ENCODE measurements at places on chromosomes 1 and 21. TPM values are rescaled to one million over a fixed set of nuclear protein-coding genes. Genes with fewer than 3 reads are reported as not detected.

GRCh38 chr21:43957128-43957571 lies 55.0 kb upstream of the TRAPPC10 start:
- DNase-seq, result no peak

- no peak for DNase-seq
Measured at GRCh38 chr1:91673613-91674012, 173.0 kb downstream of the CDC7 start.

The DMBX1 gene
- total RNA-seq, result not detected

The CELA3A gene
- total RNA-seq, result not detected

GRCh38 chr1:166233750-166234366 lies 67.1 kb upstream of the FAM78B start:
- no peak for DNase-seq

DNA sequence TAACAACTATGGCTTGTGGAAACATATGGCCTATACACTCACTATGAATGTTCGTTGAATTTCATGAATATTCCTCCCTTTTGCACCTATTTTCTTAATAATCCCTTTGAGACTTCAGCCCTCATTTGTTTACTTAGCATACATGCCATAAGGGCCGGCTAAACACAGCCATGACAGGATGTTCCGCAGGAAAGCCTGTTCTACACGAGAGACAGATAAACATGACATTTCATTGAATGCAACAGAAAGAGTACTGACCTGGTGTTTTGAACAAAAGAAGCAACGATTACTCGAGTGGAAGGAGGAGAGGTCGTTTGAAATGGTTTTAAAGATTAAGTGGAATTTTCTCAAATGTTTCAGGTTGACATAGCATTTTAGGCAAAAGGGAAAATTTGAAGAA lies 459.5 kb upstream of the CXADR start:
- DNase-seq, result no peak

The NT5C1A gene
- 1.8 TPM for total RNA-seq

DNA sequence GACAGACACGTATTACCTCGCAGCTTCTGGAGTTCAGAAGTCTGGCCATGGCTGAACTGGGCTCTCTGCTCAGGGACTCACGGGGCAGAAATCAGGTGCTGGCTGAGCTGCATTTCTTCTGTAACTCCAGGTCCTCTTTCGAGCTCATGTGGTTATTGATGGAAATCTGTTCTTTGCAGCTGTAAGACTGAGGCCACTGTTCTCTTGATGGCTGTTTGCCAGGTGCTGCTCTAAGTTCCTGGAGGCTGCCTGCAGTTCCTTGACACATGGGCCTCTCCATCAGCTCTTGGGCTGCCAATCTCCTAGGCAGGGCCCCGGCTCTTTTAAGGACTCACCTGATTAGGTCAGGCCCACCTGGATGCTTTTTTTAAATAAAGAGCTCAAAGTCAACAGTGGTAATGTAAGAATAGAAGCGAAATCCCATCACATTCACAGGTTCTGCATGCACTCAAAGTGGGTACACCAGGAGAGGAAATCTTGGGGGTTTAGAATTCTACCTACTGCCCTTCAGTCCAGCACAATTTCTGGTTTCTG lies 139.1 kb downstream of the KAZN start:
- no peak for DNase-seq

- no peak for DNase-seq
Measured at GRCh38 chr1:55747408-55747841, 532.3 kb upstream of the USP24 start.

- DNase-seq, result no peak
Measured at GRCh38 chr1:3558036-3558726, 53.1 kb downstream of the MEGF6 start.

GRCh38 chr1:243488459-243489157 lies 232.8 kb downstream of the SDCCAG8 start:
- DNase-seq, result no peak

GRCh38 chr1:151613282-151613780 lies 1.5 kb downstream of the SNX27 start:
- no peak for DNase-seq

GRCh38 chr1:100785470-100786052 lies 66.0 kb downstream of the VCAM1 start:
- no peak for DNase-seq

The COL8A2 gene
- 1.2 TPM for total RNA-seq

- DNase-seq, result no peak
Measured at GRCh38 chr1:225509376-225509707, 81.5 kb upstream of the LBR start.

GRCh38 chr1:40844079-40844478 lies 18.1 kb downstream of the CITED4 start:
- DNase-seq, result no peak

The ASPM gene
- not detected for total RNA-seq

- no peak for DNase-seq
Measured at GRCh38 chr1:13992489-13993285, 292.7 kb downstream of the PRDM2 start.

- no peak for DNase-seq
Measured at GRCh38 chr1:111441573-111442192, 7.4 kb downstream of the WDR77 start.

DNA sequence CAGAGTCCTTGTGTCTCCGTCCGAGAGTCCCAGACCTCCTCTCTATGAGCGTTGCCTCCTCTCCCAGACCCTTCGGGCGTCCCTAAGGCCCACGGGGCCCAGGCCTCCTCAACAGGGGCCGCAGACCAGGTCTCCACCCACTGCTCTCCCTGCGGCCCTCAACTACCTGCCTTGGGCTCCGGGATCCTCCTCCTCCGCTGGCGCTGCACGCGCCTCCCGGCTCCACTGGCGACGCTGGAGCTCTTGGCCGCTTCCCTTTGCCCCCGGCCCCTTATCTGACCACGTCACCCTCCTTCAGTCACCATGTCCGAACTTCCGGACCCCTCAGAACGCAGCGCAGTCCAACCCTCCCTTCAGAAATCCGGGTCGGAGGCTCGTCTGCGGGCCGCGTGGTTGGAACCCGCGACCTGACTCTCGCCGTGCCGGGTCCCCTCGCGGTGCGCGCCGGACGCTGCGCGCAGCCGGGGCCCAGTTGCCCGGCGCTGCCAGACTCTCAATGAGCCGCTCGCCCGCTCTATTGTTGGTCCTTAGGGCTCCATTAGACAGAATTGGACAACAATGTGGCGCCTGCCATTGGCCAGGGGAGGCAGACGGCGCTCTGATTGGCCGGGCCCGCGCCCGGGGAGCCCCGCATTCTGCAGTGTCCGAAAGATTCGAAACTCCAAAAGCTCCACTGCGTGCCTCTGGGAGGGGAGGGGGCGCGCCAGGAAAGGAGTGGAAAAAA lies at the start of gene DMRTA2:
Gene DMRTA2, minus strand, starts transcription at position 498 of the 724 bp plus-strand sequence. CDS start 1,907 bp downstream, outside the sequence.
- no peak for DNase-seq

DNA sequence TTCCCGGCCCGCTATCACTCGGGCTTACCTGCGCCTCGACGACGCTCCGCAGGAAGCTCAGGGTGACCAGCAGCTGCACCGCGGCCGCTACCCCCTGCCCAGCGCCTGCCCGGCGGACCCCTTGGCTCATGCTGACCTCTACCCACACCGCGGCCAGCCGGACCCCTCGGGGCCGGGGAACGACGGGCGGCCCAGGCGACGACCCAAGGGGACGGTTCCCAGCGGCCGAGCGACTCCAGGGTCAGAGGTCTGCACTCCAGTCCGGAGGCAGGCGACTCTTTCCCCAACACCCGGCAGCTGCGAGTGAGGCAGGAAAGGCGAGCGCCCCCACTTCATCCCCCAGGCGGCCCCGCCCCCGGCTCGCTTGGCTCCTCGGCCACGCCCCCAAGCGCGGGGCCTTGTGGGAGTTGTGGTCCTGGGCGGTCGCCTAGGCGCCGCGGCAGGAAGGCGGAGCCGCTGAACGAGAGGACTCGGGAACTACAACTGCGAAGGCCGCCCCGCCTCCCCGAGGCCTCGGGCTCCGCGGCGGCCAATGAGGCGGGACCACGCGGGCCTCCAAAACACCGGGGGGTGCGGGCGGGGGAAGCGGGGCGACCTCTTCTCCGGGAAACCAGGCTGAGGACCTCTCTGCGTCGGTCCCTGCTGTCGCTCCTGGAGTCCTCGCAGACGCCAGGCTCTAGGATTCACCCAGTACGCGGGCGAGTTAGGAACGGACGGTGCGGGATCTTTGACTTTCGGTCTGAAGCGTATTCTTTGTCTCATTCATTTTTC lies at the start of gene ERO1B:
Gene ERO1B, minus strand, starts transcription at position 305 of the 771 bp plus-strand sequence. Its CDS starts 175 bp downstream, at position 130.
- peak; percentile 95 for DNase-seq

GRCh38 chr1:78141531-78142231 lies 95.9 kb downstream of the GIPC2 start:
- DNase-seq, result no peak

- no peak for DNase-seq
Measured at GRCh38 chr1:184272175-184272866, 114.5 kb upstream of the C1orf21 start.

- DNase-seq, result no peak
Measured at GRCh38 chr1:38020396-38020795, 7.9 kb downstream of the UTP11 start.

The GREM2 gene
- total RNA-seq, result 0.59 TPM

- peak; percentile 79 for DNase-seq
Measured at GRCh38 chr1:212950243-212951125, at the start of gene VASH2. VASH2 (plus strand) TSS chr1:212950541; CDS start chr1:212951543, 1,002 bp downstream.

DNA sequence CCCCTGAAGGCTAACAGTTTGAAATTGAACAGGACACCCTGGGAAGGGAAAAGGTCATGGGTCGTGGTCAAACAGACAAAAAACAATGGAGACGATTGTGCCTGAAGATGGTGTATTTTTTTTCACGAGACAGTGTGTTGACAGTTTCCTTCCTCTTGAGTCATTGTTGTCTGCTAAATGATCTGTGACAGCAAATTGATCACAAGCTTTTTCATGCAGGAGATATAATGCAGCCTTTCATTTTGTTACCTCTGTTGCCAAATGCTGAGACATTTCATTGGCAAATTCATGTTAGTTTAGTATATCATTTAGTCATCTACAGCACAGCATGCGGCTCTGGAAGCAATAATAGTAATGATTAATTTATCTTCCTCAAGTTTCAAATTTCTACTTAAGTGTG lies 27.7 kb downstream of the UBE2U start:
- DNase-seq, result no peak

DNA sequence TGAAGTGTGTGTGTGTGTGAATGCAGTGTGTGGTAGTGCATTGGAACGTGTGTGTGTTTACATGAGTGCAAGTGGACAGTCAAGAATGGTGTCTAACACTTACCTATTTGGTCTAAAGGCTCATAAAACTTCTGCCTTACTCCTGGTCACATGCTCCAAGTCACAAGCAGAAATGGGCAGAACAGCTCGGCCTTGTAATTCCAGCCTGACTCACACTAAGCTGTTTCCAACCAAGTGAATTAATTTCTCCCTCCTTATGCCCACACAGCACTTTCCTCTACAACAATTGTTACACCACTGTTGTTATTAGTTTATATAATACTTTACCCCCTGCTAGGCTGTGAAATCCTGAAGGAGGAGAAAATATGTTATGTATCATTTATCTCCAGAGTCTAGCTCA lies 43.8 kb downstream of the DDR2 start:
- DNase-seq, result peak; percentile 65

- DNase-seq, result no peak
Measured at GRCh38 chr1:235421751-235422150, 54.5 kb downstream of the TBCE start.

DNA sequence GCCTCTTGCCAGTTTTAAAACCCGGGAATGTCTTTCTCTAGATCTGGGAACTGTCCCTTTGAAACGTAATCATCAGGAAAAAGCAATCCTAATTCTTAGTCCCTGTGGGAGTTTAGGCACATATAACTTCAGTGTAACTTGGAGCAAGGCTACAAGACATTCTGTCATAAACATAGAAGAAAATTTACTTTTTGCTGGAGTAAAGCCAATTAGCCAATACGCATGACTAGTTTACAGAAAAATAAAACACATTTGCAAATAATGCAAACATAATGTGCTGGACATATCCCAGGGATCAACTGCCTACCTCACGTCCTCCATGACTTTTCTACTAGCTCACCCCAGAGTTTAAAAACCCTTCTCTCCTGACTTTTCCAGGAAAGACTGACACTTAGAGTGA lies 970.6 kb downstream of the MRPL39 start:
- DNase-seq, result no peak

GRCh38 chr1:115074839-115075534 lies 14.3 kb downstream of the TSPAN2 start:
- DNase-seq, result no peak

The HRNR gene
- not detected for total RNA-seq

The FCRL5 gene
- 0.48 TPM for total RNA-seq

- no peak for DNase-seq
Measured at GRCh38 chr21:43903451-43904091, 38.5 kb downstream of the AGPAT3 start.

Measured in uterus (tissue), 4 donors.